ENCODE measurements at places on chromosomes 5 and 9.

GRCh38 chr9:35489313-35490154 is at the start of gene RUSC2:
RUSC2 (plus strand) TSS chr9:35490111; CDS start chr9:35546522, 56,411 bp downstream.
- DNase-seq: peak; percentile 83

DNA sequence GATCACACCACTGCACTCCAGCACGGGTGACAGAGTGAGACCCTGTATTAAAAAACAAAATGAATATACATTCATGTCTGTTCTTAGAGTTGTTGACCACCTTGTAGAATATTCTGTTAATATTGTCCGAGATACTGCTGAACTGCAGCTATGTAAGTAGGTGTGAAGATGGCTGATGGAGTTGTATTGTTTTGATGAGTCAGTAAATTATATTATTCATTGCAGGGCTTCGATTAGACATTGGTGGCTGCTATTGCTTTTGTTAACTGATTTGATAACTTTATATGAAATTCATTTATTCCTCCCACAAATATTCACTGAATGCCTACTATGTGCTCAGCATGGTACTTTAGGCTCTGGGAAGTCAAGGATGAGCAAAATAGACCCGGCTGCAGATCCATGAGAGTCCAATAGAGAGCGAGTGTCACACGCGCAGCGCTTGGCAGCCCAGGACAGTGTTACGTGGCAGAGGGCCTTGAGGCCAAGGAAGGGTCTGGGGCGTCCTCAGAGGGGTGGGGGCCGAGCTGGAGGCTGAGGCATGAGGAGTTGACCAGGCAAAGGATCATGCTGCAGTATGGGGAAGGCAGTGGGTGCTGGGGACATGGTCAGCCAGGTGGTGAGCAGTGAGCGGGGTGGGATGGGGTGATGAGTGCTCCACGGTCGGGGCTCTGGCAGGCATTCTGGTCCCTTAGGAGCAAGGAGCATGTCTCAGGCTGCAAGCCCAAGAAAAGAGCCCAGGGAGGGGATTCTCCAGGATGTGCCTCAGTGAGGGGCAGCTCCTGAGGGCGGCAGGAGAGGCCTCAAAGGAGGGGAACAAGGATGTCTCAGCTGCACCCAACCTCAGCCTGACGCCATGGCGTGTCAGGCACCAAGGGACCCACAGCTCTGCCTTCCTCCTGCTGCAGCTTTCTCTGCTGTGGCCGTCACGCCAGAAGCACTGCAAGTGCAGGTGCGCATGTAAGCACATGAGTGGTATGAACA is 243.5 kb downstream of the GADD45G start:
- DNase-seq: no peak

DNA sequence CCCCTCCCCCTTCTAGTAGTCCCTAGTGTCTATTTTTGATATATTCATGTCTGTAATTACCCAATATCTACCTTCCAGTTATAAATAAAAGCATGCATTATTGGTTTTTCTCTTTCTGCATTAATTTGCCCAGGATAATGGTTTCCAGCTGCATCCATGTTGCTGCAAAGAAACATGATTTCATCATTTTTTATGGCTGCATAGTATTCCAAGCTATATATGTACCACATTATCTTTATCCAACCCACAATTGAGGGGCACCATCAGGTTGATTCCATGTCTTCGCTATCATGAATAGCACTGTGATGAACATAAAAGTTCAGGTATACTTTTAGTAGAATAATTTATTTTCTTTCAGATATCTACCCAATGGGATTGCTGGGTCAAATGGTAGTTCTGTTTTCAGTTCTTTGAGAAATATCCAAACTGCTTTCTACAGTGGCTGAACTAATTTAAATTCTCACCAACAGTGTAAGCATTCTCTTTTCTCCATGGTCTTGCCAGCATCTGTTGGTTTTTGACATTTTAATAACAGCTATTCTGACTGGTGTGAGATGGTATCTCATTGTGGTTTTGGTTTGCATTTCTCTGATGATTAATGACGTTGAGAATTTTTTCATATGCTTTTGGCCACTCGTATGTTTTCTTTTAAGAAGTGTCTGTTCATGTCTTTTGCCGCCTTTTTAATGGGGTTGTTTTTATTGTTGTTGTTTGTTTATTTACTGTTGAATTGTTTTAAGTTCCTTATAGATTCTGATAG is 746.1 kb upstream of the MEF2C start:
- DNase-seq: no peak

DNA sequence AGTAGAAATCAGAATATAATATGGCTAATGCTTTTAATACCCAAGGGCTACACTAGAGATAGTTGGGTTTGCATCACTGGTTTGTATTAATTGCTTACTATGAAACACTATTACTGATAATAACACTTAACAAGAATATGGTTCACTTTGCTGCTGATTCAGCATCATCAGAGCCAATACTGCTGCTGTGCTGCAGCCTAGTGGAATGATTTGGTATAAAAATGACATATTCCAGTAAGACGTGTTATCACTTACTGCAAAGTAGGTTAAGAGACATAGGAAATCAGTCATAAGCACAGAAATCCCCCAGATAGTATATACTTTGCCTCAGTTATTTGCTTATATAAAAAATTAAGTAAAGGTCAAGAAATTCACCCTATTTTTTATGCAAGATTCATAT is 2.8 kb downstream of the CDH10 start:
- no peak for DNase-seq

DNA sequence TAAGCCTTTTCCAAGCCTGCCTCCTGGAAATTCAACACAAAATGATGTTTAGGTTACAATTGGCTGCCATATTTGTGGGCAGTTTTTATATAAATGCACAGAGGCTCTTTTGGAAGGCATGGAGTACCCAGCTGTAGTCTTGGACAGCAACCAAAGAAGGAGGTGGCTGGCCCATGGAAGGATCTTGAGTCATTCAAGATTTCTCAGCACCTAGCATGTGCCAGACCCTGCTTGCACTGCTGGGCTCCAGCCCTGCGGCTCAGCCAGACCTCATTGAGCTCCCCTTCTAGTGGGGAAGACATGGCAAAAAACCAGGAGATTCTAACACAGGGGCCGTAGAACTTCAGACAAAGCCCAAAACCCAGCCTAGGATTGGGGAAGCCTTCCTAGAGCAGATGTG is 22.1 kb downstream of the JADE2 start:
- DNase-seq: no peak

DNA sequence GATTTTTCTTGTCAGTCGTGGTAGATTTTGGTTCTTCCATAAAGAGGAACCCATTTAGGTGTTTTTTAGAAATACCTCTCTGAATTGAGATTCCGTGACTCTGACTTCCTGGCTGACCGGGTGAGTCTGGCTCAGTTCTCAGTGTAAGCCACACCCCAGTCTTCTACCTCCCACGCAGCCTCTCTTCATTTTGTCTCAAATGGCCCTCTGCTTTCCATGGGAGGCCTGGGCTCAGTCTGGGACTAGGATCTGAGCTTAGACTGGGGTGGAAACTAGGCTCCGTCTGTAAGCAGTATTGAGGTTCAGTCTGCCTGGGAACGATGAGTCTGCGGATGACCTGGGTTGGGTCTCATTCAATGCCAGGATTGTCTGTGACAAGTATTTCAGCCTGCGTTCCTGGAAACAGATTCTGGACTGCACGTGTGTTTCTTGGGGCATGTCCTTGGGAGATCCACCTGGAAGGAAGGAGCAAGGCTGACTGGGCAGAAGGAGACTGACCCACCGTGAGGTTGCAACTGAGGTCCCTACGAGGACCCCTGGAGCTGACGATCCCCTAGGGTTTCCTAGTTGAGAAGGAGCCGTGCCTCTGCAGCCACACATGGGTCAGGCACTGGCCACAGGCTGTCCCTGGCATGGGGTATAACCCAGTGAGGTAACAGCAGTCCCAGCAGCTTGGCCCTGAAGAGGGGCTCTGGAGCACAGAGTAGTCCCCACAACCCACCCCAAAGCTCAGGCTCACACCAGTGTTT is 12.4 kb upstream of the CRB2 start:
- no peak for DNase-seq

DNA sequence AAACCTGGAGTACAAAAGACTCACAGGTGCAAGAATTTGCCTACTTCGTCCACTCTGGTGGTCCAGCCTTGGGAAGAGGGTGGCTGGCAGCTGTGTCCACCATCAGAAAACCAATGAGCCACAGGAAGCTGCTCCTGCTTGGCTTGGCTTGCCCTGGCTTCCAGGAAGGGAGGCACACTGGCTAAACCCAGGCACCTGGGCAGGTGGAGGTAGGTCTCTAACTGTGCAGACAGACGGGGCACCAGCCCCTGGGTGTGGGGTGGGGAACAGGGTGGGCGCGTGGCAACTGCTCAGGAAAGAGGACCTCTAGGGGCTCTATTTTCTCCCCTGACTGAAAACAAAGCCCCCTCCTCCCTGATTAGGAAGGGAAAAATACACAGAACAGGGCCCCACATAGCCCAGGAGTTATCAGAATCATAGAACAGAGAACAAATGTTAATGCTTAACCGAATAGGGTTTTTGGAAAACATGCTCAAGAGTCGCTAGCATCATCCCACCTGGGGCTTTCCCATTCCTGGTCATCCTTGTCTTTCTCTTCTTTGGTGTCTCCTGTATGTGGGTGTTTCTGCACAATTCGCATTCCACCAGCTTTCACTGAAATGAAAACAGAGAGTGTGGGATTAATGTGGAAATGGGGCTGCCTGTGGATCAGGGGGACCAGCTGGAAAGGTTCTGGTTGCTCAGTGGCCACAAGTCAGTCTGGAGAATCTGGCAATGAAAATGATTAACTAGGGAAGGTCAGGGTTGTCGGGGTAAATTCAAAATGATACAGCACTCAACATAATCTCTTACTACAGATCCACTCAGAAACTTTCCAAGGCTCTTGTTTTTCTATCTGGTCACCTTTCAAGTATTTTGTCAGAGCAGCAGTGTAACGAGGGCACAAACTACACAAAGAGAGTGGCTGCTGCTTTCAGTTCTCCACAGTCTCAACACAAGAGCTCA is 13.1 kb downstream of the DAP start:
- DNase-seq: no peak

DNA sequence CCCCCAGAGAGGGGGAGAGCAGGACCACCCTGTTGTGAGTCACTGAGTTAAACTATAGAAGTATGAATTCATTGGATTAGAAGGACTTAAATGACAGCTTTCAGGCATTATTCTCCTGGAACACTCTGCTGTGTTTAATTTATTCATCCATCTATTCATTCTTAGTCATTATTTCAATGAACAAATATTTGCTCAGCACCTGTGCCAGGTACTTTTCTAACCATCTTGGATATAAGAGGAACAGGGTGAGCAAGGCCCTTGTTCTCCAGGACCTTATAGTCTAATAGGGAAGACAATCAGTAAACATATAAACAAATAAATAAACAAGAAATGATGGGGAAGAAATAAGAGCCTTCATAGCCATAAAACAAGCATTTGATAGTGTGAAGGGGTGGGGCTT is 483.9 kb upstream of the BRINP1 start:
- no peak for DNase-seq

GRCh38 chr5:152439791-152440190 is 34.7 kb upstream of the NMUR2 start:
- no peak for DNase-seq

- no peak for DNase-seq
Measured at GRCh38 chr5:141250576-141250975, 5.4 kb downstream of the PCDHB15 start.

GRCh38 chr5:149046196-149046829 is 16.5 kb downstream of the SH3TC2 start:
- no peak for DNase-seq

DNA sequence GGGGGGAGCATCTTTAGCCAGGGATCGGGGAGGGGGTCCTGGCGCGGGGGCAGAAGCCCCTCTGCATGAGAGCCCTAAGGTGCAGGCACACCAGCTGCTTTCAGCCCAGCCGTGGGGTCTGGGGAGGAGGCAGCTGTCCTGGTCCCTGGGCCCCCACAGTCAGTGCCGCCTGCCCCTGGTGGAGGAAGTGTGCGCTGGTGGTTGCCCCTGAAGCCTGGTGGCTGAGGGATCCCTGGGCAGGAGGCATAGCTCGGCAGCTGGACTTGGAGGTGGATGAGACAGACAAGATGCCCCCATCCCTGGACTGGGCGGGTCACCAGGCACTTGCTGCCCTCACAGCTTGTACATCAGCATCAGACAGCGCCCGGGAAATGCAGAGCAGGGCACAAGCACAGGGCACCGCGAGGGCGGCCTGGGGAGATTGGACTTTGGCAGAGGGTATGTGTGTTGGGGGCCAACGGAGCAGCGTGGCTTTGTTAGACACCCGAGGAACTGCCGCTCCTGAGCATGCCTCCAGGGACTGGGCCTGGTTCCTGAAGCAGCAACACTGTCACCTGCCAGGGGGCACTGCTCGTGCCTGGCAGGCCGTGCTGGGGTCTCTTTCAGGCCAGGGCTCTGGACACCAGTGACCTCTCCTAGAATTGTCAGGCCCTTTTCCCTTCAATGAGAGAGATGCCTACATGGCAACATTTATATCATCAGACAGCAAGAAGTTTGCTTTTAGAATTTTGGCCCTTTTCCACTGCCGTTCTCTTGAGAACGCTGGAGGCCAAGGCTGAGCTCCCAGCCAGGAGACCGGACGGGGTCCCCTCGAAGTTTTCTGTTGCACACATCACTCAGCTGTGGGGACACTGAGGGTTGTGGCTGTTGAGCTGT is 41.9 kb upstream of the CTSL start:
- DNase-seq: no peak

- no peak for DNase-seq
Measured at GRCh38 chr9:6414247-6414641, 1.2 kb downstream of the UHRF2 start.

GRCh38 chr5:106167766-106168165 is 1503.0 kb downstream of the EFNA5 start:
- no peak for DNase-seq

- no peak for DNase-seq
Measured at GRCh38 chr9:38039907-38040682, 28.9 kb downstream of the SHB start.

- no peak for DNase-seq
Measured at GRCh38 chr5:174221436-174221835, 175.9 kb downstream of the NSG2 start.

- peak; percentile 95 for DNase-seq
Measured at GRCh38 chr5:87944553-87945285, 323.9 kb downstream of the TMEM161B start.

DNA sequence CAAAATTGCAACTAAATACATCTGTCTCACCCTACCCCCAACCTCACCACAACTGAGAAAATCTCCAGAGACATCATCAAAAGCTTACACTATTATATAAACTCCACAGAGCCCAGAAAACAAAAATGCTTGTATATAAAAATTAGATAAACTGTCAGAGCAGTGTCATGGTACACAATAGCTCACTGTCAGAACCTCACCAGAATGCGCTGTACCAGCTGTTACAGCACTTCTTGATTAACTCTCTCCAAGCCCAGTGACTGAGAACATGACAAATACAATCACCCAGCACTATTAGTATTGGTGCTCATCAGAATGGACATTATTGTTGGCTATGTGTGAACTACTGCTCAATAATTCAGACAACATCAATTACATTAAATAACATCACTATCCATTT is 65.7 kb downstream of the ZDHHC21 start:
- DNase-seq: no peak

- DNase-seq: no peak
Measured at GRCh38 chr9:10050016-10050415, 562.8 kb downstream of the PTPRD start.

GRCh38 chr5:138557677-138558076 is 14.6 kb upstream of the ETF1 start:
- no peak for DNase-seq
